ENCODE measurements at places on chromosomes 3 and 15.

DNA sequence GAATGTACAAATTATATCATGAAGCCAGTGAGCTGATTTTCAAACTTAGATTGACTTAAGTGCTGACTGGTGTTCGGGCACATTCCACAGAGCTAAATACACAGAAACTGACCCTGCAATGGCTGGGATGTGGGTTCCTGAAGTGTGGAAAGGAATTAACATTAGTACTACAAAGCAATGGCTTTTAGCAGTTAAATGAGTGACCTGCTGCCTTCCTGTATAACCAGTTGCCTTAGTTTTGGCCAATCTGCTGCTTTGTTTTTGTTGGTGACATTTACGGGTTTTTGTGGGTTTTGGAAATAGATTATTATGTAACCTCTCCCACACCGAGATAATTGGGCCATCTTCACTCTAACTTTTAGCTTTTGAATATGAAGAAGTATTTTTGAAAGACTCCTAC lies 2.4 kb upstream of the SKIC8 start:
- DNase-seq: no peak

- DNase-seq: no peak
These were observed 4.7 kb downstream of the VPS33B start for GRCh38 chr15:91017716-91018115.

DNA sequence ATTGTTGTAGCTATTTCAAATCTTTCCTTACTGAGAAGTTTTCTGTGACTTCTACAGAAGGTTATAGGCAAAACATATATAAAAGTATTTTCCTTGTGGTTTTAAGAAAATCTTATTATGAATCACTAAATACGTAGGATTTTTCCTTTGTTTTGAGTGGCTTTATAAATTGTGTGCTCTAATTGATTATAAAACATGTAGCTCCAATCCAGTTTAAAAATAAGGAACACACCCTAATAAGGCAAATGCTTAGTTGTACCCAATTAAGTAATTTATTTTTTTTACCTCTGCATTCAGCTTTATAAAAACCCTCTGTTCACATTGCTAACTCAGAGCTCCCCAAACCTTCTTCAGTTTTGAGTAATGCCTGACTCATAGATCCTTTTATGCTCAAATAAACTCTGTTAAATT lies 408.0 kb downstream of the NAALADL2 start:
- no peak for DNase-seq

DNA sequence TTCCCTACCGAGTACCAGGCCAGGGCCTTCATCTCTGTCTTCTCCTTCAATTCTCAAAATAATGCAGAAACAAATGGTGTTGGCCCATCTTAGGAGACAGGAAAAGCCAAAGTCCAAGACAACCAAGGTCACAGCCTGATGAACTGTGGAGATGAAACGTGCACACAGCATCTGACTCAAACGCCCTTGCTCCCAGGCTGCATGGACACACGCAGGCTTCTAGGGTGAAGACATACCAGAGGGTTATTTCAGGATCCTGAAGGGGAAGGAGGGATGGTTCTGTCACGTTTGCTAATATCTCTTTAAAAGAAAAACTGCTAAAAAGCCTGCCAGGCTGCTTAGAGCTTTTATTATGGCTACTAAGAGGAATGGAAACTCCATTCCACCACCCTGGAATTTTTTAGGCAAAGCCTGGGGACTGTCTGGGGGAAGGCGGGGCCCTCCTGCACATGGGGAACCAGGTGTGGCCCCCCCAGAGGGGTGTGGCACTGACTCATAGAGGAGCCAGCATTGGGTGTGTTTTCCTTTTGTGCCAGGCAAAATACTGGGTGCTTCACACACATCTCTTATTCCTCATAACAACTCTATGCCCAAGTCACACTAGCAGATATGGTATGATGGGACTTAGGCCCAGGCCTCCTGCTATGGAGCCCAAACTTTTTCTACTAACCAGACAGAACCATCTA lies 62.9 kb downstream of the UMPS start:
- DNase-seq: no peak

DNA sequence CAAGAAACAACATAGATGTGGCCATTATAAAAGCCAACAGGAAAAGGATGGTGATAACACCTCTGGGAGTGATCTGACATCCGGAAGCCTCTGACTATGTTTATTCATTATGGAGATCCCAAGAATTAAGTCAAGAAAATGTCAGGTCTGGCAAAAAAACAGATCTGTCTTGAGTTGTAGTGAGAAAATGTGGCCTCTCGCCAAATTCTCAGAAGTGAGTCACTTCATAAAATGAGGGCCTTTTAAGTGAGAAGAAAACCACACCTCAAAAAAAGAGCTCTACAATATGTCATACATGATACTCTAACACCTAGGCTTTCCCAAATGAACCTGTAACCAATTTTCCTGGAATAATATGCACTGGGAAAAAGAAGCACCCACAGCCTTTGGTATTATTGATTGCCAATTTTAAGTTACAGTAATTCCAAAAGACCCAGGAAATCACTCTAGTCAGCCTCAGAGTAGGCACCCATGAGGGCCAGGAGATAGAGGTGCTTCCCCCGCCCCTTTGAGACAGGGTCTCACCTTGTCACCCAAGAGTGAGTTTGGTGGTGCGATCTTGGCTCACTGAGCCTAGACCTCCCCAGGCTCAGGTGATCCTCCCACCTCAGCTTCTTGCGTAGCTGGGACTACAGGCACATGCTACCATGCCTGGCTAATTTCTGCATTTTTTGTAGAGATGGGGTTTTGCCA lies 38.0 kb downstream of the CCR3 start:
- no peak for DNase-seq

DNA sequence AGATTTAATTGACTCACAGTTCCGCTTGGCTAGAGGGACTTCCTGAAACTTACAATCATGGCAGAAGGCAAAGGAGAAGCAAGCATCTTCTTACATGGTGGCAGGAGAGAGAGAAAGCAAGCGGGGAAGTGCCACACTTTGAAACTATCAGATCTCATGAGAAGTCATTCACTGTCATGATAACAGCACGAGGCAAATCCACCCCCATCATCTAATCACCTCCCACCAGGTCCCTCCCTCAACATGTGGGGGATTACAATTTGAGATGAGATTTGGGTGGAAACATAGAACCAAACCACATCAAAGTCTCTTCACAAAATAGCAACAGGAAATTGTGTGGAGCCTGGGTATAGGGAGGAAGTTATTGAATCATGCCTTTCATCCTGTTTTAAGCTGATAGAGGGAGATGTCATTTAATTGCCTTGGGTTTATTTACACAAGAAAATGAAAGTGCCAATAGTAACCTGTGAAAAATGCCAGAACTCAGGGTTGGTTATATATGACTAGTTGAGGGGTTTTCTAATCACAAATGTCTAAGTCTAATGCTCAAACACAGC lies 624.8 kb upstream of the LMCD1 start:
- no peak for DNase-seq

DNA sequence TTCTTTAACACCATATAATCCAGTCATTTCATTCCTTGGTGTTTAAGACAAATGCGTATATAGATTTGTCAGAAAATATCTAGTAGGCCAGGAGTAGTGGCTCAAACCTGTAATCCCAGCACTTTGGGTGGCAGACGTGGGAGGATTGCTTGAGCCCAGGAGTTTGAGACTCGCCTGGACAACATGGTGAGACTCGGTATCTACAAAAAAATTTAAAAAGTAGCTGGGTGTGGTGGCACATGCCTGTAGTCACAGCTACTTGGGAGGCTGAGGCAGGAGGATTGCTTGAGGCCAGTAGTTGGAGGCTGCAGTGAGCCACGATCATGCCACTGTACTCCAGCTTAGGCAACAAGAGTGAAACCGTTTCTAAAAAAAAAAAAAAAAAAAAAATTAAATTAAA lies 1.9 kb upstream of the MTMR14 start:
- DNase-seq: no peak

GRCh38 chr3:178482981-178483380 lies 53.3 kb upstream of the KCNMB2 start:
- DNase-seq: no peak

DNA sequence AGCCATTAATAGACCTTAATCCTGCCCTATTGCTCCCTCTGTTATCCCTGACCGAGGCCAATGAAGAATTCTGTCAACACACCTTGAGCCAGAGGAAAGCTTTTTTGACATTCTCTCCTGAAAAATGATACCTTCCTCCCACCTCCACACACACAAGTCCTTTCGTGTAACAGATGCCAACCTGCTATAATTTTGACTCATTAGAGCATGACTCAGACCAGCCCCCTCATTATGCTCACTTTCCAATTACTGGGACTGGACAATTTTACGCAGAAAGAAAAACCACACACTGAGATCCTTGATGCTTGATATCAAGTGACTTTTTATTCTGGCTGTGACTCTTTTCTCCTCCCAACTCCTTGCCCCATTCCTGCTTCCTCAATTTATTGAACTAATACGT lies 50.9 kb downstream of the LSAMP start:
- no peak for DNase-seq

DNA sequence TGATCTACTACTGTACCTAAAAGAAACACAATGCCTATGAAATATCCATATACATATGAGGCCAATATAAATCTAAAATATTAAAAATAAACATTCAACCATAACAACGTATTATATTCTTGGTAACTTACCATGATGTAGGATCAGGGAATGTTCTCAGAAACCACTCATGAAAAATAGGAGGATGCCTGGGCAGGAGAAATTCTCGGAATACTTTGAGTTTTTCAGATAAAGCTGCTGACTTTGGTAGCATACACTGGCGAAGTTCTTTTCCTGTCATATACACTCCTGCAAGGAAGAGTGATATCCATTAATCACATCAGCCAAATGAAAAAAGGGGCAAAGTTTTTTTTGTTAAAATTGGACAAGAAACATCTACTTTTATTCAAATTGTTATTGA lies 11.3 kb upstream of the XRN1 start:
- DNase-seq: no peak

DNA sequence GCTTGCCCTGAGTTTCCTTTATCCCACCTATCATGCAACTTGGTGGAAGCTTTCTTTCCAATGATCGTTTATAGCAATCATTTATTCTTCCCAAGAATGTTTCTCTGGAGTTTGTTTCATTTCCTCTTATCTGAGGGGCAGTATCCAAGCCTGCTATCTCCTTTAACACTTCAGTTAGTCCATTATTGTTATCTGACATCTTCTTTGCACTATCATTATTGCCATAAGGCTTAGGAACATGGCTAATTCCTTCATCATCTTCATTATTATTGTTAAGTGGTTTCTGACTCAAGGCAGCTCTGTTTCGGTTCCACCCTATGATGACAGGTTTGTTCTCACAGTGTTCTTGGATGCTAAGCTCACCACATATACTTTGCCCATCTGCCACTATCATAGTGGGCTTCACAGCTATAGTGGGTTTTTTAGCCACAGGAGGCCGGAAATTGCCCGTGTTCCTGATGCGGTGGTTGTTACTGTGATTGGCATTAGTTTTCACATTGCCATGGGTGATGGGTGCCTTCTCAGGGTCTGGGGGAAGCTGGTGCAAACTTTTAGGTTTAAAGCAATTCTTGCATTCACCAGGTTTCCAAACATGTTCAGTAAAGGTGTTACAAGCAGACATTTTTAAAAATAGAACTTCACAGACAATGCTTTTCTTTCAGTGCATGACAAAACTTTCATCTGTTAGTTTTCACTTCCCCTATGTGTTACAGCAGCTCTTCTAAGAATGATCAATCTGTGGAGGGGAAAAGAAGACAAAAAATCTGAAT lies 110.6 kb upstream of the TSPAN3 start:
- no peak for DNase-seq

DNA sequence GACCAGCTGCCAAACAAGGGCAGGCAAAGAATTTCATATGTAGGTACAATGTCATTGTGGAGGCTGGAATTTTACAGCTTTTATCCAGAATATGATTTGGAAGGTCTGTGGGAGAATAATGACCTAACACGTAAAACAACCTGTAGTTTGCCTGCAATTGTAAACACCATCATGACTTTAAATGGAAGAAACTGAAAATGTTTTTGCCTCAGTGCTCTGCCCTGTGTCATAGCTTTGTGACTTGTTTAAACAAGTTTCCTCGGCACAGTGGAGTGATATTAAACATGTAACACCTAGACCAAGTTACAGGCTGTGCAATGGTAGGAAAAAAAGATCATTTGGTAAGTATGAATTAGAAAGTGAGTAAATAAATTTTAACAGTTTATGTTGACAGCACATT lies 171.6 kb upstream of the MBNL1 start:
- no peak for DNase-seq

DNA sequence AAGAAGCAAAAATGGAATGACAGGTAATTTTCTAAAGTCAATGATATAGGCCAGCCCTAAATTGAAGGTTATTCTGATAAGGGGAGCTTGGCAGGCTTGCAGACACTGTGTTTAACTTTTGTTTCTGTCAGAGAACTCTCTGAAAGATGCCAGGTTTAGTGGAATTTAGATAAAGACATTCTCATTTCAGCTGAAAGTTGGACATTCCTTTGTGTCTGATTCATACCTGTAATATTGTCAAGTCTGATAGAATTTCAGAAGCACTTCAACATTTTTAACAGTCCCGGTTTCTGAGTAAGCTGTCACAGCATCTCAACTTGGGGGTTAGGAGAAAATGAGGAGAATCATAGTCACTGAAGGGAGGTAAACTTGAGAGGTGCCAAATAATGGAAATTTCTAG lies 84.0 kb downstream of the DIPK2A start:
- DNase-seq: no peak

- DNase-seq: no peak
These were observed 142.4 kb downstream of the TPRA1 start for GRCh38 chr3:127448161-127448561.

DNA sequence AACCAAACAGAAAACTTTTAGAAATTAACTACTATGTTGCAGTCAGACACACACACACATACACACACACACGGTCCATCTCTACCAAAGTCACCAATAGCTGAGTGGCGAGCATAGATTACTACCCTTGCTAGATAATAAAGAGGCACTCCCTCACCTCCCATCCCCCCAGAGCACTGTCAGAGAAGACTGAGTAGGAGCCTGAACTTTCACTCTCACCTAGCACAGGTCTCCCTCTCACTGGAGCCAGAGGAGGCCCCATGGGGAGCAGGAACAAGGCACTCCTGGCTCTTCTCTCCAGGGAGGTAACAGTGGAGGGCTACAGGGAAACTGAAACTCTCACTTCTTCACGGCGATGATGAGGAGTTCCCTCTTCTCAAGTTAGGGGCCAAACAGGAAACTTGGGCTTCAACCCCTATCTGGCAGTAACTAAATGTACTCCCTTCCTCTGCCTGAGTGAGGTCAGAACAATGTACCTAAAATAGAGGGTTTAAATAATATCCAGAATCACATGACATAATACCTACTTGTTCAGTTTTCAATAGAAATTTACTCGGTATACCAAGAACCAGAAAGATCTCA lies 975.3 kb upstream of the GBE1 start:
- no peak for DNase-seq

DNA sequence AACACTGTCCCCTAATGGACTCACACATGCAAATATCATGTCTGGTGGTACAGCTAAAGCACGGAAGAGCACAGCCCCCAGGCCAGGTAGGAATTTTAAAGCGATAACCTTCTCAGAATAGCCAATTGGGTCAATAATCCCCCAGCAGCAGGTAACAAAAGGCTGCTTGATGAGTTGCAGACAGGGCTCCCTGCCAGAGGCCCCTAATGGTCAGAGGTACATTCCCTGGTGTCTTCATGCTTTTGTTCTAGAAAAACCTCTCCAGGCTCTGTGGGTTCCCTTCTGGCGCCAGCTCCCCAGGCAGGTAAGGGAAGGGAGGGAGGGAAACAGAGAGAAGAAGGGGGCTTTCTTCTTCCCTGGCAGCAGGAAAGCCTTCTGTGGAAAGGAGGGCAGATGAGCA lies 43.4 kb upstream of the PRTG start:
- no peak for DNase-seq
